B cell (primary cell): ENCODE measurements at places on chromosomes 5 and 9. TPM values are rescaled to one million over a fixed set of nuclear protein-coding genes. Genes with fewer than 3 reads are reported as not detected.

GRCh38 chr5:60492958-60493357 lies 207.0 kb downstream of the DEPDC1B start:
- no peak for DNase-seq

DNA sequence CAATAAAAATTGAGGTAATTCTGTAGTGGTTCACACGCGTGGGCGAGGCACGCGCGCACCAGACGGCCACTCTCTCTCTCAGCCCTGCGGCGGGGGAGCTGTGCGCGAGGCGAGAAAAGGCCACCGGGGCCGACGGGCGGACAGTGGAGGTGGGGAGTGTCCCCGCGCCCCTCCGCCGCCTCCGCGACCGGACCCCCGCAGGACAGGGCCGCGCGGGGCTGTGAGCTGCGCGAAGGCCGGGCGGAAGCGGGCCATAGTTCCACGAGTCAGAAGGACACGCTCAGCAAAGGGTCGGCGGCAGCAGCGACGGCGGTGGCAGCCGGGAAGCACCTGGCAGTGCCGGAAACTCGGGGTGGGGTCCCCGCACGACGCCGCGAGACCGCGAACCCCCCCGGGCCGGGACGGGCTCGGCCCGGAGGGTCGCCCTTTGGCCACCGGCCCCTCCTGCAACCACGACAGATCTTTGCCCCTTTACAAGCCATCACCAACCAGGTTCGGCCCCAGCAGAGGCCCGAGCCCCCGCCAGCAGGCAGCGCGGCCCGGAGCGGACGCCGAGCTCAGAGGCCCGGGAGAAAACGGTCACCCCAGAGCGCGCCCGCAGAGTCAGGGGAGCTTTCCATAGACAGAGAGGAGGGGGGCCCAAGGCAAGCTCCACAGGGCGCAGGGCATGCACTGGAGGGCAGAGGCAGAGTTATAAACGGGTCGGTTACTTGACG lies 60.9 kb downstream of the ZNF354C start:
- DNase-seq, result no peak

- no peak for DNase-seq
These were observed 37.5 kb upstream of the SUSD3 start for GRCh38 chr9:93020771-93021670.

GRCh38 chr9:224582-225520 lies 10.2 kb downstream of the DOCK8 start:
- DNase-seq, result no peak

- DNase-seq, result no peak
These were observed 23.8 kb downstream of the DAB2 start for GRCh38 chr5:39400713-39401578.

DNA sequence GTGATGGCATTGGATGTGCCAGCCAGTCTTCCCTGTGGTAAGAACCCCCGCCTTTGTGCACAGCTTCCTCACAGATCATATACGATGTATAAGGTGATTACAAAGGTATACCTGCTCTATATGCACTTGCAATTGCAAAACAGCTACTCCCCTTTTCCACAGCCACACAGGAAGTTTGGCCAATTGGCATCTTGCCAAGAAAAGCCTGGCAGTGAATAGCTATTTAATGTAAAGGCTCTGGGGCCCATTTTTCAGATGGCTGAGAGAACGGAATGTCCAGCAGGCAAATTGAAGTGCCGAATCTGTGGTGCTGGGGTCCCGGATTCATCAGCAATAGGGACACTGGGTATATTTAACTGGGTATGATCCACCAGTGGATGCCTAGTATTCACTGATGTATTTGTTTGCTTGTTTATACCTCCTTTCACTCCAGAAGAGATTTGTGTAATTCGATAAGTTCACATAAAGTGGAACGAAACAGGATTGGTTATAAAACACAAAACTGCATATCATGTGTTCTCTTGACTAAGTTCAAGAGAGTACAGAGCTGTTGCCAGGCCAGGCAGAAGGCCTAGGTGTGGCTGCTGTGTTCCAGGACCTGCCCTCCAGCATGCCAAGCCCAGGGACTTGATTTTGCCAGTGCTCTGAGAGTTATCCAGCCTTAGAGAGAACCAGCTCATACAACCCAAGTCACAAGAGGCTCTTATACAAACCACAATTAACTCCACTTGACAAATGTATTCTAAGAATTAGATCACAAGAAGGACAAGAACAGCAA lies 27.7 kb upstream of the GABRP start:
- DNase-seq, result no peak

- DNase-seq, result no peak
These were observed 89.4 kb downstream of the CDKN2A start for GRCh38 chr9:21904776-21905175.

DNA sequence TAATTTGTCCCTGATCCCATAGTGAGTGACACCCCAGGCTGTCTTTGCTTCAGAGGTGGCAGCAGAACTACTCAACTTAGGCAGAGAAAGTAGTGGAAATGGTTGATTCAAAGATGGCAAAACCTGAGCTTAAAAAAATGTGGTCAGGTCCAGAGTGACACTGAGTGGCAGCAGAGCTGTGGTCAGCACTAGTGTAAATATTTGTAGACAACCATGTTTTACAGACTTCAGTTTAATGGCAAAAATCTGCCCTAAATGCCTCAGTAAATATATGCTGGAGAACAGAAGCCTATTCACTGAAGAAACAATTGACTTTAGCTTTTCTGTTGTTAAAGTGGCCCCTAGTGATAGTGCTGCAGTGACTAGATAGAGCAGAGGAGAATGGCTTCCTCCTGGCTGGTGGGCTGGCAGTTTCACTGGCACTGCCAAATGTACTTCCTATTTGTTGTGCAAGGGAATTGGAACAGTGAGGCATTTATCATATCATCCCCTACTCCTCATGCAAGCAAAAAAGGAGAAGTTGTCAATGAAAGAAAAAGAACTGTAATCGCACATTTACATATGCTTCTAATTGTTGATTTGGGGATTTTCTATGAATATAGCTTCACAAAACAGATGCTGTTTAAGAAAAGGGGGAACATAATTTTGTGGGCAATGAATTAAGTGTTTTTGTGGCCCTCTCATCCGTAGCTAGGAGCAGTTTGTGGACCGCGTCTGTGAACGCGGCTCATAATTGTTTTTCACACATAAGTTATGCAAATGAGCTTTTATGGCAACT lies 12.0 kb downstream of the PBX3 start:
- peak; percentile 77 for DNase-seq

DNA sequence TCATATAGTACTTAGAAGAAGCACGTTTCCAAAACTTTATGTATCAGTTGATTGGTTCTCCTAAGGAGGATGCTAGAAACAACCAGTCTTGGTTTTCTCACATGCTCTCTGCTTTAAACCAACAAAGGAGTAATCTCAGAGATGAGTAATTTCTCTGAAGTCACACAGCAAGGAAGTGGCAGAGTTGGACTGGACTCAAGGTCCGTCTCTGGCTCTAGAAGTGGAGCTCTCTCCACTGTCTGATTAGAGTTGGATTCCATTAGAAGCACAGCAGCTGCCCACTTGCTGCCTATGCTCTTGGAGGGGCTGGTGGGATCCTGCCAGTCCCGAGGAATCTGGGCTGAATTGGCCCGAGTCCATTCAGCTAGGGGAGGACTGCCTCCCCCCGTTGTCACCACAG lies 21.0 kb downstream of the RALGPS1 start:
- DNase-seq, result no peak

GRCh38 chr9:13513716-13514444 lies 234.4 kb upstream of the MPDZ start:
- no peak for DNase-seq

GRCh38 chr5:135377751-135378680 lies 21.0 kb downstream of the MACROH2A1 start:
- no peak for DNase-seq

- DNase-seq, result no peak
These were observed 115.9 kb upstream of the DAPK1 start for GRCh38 chr9:87381746-87382145.

GRCh38 chr5:78979909-78980308 lies 5.2 kb downstream of the ARSB start:
- no peak for DNase-seq

- no peak for DNase-seq
These were observed 46.7 kb upstream of the CPLX2 start for GRCh38 chr5:175824676-175825075.

DNA sequence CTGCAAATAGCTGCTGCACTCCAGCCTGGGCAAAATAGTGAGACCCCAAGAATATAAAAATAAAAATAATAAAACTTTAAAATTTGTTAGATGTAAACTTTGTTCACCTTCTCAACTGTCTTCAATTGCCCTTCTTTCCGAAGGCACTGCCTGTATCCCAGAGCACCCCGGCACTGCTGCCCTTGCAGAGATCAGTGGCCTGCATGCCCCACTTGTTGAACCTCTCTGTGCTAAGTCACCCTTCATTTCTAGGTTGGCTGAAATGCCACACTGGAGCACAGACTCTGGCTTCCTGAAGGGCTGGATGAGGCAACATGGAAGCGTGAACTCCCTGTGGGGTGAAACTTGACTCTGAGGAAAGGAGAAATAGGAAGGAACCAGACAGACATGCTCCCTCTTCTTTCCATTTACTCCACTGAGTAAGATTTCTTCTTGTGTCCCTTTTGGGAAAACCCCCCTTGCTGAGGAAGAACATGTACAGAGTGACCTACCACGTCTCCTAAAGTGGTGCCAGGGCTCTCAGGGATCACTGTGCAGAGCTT lies 8.4 kb upstream of the JMY start:
- no peak for DNase-seq

DNA sequence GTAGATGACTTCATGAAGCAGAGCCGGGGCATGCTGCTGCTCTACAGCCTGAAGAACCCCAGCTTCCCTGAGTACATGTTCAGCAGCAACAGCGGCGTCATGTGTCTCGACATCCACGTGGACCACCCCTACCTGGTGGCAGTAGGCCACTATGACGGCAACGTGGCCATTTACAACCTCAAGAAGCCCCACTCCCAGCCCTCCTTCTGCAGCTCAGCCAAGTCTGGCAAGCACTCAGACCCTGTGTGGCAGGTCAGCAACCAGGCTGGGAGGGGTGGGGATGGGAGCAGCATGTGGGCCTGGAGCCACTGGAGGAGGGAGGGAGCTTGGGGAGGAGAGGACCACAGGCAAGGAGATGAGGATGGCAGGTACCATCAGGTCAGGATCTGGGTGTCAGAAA lies 16.2 kb downstream of the ENHO start:
- no peak for DNase-seq

DNA sequence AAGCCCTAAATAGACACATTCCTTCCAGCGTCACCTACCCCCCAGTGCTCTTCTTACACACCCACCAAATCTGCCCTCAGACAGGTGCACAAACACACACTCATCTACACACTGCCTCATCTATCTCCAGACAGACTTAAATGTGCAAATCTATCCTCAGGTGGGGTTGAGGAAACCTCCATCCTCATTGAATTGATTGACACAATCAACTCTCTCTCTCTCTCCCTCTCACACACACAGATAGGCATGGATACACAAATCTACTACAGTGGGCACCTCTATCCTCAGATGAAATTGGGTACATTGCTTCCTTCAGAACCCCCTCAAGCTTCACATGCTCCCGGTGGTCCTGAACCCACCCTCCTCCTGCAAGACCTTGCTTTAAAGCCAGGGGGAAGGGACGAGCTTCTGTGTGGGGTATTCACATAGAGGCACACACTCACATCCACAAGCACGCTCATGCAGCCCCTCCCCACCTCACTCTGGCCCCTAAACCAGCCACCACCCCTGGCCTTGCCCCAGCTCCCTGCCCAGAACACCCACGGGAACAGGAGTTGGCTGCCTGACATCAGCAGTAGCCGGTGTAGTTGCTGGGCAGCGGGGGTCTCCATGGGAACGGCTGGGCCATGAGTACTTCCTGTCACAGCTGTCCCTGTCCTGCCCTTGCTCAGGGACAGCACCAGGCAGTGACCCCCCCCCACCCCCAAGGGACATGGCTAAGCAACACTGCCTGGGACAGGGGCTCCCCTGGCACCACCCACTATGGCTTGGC lies 22.8 kb downstream of the PCDH1 start:
- DNase-seq, result no peak

Gene FAF2
- 35.1 and 41.3 TPM in 2 replicates for total RNA-seq

Gene TAF11L5
- not detected in 2 replicates for total RNA-seq

Gene OXCT1
- 34.9 and 35.6 TPM in 2 replicates for total RNA-seq

Gene OLFM1
- not detected in 2 replicates for total RNA-seq

Gene PTGDS
- not detected in 2 replicates for total RNA-seq

Gene CERCAM
- total RNA-seq, result 3.4 and 3.8 TPM in 2 replicates

Gene ZDHHC11
- 1.7 and 3.0 TPM in 2 replicates for total RNA-seq

Gene MEF2C
- total RNA-seq, result 333 and 354 TPM in 2 replicates

Gene CDC26
- total RNA-seq, result 28.9 and 32.9 TPM in 2 replicates

Gene PIP5K1B
- 24.1 and 28.2 TPM in 2 replicates for total RNA-seq

Gene OSMR
- total RNA-seq, result not detected in 2 replicates

Gene SHC3
- total RNA-seq, result 0.05 TPM in 1 of 2 replicates, not detected in the other

Gene HAVCR2
- 2.3 and 2.6 TPM in 2 replicates for total RNA-seq

Gene FOXD4L3
- total RNA-seq, result 0.22 TPM in 2 replicates
